ENCODE measurements at places on chromosomes 6 and 20.

- DNase-seq = no peak
These were observed 9.2 kb upstream of the GUCA1A start for GRCh38 chr6:42163981-42164380.

- DNase-seq = peak; percentile 45
These were observed 390.2 kb upstream of the FLRT3 start for GRCh38 chr20:14727485-14728150.

GRCh38 chr6:89966228-89966544, 71.9 kb downstream of the GJA10 start:
- no peak for DNase-seq

DNA sequence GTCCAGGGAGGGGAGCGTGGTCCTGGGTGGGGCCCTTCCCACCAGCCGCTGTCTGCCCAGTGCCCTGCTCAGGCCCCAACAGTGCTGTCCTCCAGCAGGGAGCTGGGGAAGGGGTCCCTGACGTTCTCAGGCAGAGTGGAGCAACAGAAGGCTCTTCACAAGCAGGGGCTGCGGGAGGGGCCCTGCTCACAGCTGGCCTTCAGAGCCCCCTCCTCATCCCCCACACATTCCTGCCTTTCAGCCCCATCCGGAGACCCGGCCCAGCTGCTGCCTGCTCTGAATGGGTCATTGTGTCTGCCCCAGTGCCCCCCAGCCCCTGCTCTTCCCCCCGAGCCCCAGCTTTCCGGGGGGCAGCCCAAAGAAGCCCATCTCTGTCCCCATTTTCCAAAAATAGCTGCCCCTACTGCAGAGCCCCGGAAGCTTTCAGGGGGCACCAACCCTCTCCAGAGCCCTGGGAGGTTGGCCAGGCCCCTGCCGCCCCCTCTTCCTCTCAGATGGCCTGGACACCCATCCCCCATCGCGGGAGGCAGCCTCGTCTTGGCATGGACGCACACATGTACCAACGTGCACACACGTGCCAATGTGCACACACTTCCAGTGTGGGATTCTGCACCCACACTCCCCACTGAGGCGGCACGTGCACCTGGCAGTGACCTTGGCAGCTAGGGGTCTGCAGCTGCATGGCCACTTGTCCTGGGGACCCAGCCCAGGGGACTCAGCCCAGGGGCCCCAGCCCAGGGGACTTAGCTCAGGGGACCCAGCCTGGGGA, 3.7 kb downstream of the COL20A1 start:
- DNase-seq = no peak

DNA sequence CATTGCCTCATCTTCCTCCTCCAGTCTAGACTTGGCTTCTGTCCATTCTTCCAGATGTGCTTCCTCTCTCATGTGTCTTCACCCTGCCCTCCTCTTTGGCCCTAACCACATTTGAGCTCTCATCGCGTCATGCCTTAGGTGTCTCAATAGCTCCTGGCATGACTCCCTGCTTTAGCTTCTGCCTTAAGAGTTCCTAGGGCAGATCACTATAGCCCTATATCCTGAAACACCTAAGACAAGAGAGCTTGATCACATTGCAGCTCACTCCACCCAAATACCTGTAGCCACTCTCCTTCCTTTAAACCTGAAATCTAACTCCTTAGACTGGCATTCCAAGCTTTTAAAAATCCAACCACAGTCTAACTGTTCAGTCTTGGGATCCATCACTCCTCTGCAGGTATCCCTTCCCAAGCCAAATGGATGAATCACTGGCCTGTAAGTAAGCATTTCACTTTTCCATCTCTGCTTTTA, 69.0 kb upstream of the STXBP5 start:
- DNase-seq = no peak

GRCh38 chr20:51381557-51381956, 161.0 kb downstream of the NFATC2 start:
- DNase-seq = no peak

DNA sequence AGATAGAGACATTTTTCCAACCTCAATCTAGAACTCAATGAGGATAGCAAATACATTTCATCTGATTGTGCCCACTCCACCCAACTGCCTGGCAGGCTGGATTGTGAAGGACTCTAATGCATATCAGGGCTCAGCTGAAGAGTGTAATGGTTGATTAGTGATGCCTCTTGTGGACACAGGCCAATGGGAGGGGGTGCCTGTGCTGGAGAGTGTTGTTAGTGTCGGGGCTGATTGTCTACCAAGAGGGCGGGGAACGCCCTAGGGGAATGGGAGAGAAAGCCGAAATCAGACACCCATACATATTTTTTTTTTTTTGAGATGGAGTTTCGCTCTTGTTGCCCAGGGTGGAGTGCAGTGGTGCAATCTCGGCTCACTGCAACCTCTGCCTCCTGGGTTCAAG, 103.7 kb upstream of the SALL4 start:
- DNase-seq = no peak

GRCh38 chr6:40810171-40810570, 223.0 kb upstream of the LRFN2 start:
- DNase-seq = no peak
